ENCODE measurements at places on chromosomes 6 and 20.

DNA sequence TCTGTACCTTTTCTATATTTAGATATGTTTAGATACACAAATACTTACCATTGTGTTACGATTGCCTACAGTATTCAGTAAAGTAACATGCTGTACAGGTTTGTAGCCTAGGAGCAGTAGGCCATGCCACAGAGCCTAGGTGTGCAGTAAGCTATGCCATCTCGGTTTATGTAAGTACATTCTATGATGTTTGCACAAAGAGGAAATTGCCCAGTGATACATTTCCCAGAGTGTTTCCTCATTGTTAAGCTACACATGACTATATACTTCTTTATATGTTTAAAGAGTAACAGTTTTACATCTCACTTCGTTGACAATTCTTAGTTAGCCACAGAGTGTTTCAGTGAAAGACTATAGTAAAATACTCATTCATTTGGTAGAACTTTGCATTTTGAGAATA lies 51.5 kb downstream of the SLC35F1 start:
- DNase-seq: no peak

GRCh38 chr20:46027245-46027853 lies 1.7 kb upstream of the SLC12A5 start:
- DNase-seq: no peak

- no peak for DNase-seq
Observed at GRCh38 chr6:1381481-1382330, 7.7 kb upstream of the FOXF2 start.

GRCh38 chr6:126696921-126697693 lies 357.2 kb downstream of the CENPW start:
- DNase-seq: no peak

DNA sequence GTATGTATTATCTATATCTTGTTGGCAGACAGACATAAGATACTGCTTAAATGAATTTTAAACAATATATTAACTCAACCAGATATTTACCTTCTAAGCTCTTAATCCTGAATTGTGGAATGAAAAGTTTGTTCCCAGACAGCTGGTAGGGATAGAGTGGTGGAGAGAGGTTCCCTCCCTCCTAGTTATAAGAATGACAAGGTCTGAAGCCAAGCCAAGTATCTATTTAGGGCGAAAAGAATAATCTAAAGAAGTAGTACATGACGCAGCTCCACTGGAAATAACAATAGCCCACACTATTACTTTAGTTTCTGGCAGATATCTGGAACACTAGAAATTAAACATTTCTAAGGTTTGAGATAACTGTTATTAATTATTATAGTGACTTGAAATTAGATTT lies 104.3 kb downstream of the AHI1 start:
- no peak for DNase-seq

- no peak for DNase-seq
Observed at GRCh38 chr6:130997061-130997753, 65.8 kb downstream of the EPB41L2 start.

DNA sequence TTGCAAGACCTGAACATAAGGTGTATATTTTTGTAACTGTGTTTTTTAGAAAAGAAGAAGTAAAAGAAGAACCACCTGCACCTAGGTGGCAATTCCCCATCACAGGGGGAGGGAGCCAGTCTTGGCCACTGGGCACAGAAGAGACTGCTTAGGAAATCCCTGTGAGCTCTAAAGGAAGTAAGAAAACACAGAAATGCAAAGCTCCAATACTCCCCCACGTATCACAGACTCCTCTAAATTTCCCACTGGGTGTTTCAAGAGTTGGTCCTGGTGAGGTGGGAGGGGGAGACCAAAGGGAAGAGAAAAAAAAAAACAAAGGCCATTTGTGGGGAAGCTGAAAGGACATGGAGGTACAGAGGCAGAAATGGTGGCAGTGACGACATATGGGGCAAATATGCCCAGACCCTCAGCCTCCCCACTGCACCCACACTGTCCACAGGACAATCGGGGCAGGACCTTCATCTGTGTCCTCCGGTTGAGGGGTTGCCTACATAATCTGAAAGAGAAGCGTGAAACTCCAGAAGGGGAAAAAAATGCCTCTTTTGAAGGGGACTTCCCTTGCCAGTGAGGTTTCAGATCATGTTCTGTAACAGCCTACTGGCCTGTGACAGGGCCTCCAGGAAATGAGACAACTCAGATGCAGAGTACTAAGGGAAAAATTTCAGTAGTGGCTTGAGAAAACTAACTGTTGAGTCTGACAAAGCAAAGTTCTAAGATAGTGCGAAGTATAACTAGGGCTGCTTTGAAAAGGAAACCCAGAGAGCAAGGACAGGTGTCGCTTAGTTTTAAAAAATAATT lies 226.2 kb upstream of the MARCKS start:
- DNase-seq: no peak

GRCh38 chr20:36248836-36249235 lies 12.6 kb downstream of the AAR2 start:
- no peak for DNase-seq

DNA sequence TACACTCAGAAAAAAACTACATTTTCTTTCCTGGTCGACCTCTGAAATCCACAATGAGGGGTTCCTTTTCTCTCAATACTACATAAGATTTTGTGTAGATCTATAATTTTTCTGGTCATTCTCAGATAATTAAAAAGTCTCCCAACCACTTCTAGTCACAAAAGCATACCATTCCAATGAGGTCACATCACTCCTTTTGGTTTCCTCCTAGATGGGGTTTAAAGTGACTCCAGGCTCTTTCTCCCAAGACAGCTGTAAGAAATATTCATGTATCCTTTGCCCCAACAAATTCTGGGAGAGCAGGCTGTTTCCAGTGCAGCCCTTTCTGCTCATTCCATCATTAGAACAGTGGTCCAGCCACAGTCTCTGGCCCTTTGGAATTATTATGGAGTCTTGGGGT lies 43.1 kb upstream of the BEND6 start:
- DNase-seq: no peak

GRCh38 chr6:89495961-89496535 lies 63.1 kb downstream of the ANKRD6 start:
- DNase-seq: no peak

GRCh38 chr20:33671573-33672288 lies 2.5 kb downstream of the NECAB3 start:
- DNase-seq: no peak

DNA sequence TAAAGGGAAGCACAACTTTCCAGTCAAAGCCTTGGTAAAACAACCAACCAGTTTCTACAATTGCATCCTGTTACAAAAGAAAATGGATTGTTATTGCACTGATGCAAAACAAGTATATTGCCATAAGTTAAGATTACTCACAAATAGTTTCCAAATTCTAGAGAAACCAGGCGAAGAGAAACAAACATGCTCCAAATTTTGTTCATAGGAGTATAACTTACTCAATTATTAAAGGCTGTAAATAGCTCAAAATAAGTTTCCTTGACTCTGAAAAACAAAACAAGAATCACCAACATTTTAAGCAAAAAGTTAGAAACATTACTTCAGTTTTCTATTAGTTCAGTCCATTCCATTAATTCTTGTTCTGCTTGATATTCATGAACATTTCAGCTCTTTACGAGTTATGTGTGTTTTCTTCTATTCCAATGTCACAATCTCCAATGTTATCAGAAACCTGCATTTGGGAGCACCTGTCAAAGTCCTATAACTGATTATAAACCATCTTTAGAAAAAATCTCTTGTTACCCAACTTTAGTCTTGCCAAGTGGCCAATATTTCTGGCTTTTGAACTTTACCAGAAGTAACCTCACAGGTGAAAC lies 137.9 kb upstream of the THBS2 start:
- DNase-seq: no peak

GRCh38 chr20:53399592-53400335 lies 193.9 kb downstream of the ZNF217 start:
- no peak for DNase-seq

- no peak for DNase-seq
Observed at GRCh38 chr20:56689852-56690485, 60.9 kb downstream of the TFAP2C start.

- DNase-seq: no peak
Observed at GRCh38 chr6:155089746-155090145, 94.6 kb downstream of the TIAM2 start.

- no peak for DNase-seq
Observed at GRCh38 chr20:41989039-41989679, 371.0 kb upstream of the CHD6 start.

- DNase-seq: peak; percentile 59
Observed at GRCh38 chr6:167689751-167690150, 137.0 kb upstream of the AFDN start.

GRCh38 chr6:34546551-34547321 lies 9.4 kb downstream of the SPDEF start:
- no peak for DNase-seq

DNA sequence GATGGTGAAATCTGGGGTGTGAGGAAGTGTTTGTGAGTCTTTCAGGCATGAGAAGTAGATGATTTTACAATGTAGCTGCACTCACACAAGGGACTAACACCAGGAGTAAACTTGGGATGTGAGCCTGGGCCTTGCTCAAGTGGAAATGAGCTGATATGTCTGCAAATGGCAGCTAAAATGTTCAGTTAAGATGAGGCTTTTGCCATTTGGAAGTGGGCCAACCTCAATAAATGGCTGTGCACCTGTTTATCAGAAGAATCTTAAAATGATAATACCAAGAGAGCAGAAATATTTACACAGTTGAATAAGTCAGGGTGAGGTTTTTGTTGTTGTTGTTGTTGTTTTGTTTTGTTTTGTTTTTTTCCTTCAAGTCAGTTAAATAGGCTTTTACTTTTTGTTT lies 25.7 kb upstream of the KLHL31 start:
- DNase-seq: no peak
